Stimulated activated CD8-positive, alpha-beta memory T cell treated with anti-CD3 and anti-CD28 coated beads, Interleukin-12 subunit alpha, Interleukin-12 subunit beta, amount 100 ng/mL, for 1 hour (primary cell): ENCODE measurements at places on chromosomes 7 and 10.

GRCh38 chr10:58631715-58632114, 119.0 kb downstream of the BICC1 start:
- DNase-seq: no peak

- no peak for DNase-seq
Observed at GRCh38 chr10:26879744-26880143, 19.0 kb upstream of the ABI1 start.

- DNase-seq: no peak
Observed at GRCh38 chr7:139943401-139943800, 114.3 kb downstream of the TBXAS1 start.

DNA sequence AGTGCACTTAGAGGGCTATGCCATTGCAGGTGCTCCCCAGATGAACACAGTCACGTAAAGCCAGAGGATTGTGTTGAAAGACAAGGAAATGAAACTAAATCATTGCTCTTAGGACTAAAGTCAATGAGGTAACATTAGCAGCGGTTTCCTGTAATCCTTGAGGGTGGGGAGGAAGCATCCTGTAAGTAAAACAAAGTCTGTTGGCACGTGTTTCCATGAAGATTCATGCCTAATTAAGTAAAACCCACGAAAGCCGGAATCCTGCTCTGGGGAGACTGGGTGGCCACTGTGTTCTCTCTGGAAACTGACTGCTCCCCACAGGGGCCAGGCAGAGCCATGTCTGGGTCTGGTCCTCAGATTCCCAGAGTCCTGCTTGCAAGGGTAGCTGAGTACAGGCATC, 18.3 kb downstream of the STEAP1B start:
- DNase-seq: no peak

GRCh38 chr7:35003679-35004303, 33.5 kb downstream of the DPY19L1 start:
- DNase-seq: no peak

- DNase-seq: no peak
Observed at GRCh38 chr10:7601023-7601656, 65.6 kb downstream of the ITIH5 start.
